ENCODE measurements at places on chromosomes 1 and 21.
A peak's percentile ranks its signal among the peaks of the same experiment; 100 is the strongest.

- DNase-seq: no peak
Measured at GRCh38 chr1:245609354-245610150, 454.8 kb downstream of the KIF26B start.

DNA sequence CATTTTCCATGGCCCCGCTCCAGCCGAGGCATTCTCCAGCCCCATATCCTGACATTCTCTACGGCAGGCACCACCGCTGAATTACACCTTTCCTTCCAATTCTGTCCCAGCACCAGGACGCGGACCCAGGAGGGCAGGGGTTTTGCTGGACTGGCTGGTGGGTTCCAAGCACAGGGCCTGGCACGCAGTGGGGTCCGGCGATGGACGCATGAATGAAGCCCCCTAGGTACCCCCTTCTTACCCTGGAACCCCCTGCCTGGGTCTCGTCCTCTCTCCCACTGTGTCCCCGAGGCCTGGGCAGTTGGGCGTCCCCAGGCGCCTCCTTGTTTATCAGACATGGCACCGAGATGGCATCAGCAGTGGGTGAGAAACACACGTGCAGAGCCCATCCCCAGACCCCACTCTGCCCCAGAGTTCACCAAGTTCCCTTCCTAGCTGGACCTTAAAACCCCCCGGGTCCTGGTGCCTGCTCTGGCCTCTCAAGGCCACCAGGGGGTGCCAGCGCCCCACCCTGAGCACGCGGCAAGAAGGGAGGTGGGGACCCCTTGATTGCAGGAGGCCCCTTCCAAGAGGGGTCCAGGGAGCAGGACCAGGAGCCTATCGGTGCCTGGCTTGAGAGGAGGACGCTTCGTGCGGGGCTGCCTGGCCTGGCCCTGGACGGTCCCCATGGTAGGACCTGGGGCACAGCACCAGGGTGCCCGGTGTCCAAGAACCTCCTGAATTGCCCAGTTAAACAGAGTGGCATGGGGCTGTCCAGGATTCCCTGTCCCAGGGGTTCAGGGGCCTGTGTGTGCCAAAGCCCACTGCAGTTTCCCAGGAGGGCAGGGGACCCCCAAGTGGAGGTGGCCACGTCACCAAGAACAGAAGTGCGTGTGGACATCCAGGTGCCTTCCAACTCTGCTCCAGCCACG, 46.1 kb downstream of the MEGF6 start:
- peak; percentile 32 for DNase-seq

- DNase-seq: peak; percentile 65
Measured at GRCh38 chr1:207321790-207322645, 540 bp downstream of the CD55 start.

DNA sequence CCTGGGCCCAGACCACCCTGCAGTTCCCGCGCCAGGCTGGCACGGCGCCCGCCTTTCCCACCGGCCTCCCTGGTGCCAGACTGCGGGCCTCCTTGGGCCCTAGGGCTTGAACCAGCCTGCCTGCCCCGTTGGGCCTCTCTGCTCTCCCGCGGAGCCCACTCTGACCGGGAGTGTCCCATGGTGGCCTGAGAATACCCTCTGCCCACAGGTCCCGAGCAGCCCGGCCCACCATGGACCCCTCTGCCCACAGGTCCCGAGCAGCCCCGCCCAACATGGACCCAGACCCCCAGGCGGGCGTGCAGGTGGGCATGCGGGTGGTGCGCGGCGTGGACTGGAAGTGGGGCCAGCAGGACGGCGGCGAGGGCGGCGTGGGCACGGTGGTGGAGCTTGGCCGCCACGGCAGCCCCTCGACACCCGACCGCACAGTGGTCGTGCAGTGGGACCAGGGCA, 7.9 kb downstream of the MIB2 start:
- no peak for DNase-seq

DNA sequence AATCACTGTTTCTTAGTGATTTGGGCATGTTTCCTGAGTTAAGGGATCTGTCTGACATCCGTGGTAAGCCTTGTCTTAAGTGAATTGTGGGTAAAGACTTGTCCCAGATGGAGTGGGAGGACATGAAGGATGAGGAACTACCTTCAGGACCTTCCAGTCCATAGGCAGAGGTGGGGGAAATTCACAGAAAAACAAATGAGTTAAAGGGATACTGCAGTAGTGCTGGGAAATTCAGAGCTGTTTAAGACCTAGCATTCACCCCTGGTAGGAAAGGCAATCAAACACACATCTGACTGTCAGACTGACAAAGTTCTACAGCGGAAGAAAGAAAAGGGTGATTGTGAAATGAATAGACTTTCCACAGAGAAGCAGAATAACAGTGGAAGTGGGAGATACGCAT, 3.0 kb downstream of the GNAT2 start:
- no peak for DNase-seq

DNA sequence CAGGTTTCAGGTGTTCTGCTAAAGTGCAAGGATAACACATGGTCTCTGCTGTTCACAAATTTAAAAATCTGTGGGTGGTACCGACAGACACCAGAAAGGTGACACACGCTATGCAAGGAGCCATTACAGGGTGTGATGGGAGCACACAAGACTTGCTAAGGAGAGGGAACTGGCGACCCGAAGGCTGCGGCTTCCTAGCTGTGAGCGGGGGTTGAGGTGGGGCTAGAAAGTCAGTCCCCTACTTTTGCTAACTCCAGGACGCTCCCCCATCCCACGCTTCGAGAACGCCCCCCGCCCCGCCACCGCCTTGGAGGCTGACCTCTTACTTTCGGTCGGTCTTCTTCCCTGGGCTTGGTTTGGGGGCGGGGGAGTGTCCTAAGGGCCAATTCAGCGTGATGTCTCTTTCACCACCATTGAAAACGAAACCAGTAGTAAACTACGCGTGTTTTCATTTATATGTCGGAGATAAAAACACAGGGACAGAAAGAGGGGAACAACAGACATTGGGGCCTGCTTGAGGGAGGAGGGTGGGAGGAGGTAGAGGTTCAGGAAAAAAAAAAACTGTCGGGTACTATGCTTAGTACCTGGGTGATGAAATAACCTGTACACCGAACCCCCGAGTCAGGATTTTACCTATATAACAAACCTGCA, 1.1 kb downstream of the CKS1B start:
- DNase-seq: peak; percentile 54

DNA sequence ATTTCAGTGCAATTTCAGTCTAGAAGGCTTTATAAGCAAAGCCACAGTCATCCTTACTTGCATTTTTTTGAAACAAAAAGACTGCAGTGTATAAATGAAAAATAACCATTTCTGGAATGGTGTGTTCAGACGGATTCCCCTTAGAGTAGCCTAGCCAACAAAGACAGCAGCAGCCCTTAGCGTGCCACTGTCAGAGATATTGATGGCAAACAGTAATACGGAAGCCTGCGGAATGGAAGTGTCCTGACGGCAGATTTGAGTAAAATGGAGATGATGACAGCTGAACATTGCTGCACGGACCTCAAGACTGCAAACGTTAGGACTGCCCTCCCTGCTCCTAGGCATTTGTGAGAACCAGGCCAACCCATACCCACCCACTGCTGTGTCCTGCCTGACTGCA, 54.7 kb downstream of the PDE9A start:
- no peak for DNase-seq

DNA sequence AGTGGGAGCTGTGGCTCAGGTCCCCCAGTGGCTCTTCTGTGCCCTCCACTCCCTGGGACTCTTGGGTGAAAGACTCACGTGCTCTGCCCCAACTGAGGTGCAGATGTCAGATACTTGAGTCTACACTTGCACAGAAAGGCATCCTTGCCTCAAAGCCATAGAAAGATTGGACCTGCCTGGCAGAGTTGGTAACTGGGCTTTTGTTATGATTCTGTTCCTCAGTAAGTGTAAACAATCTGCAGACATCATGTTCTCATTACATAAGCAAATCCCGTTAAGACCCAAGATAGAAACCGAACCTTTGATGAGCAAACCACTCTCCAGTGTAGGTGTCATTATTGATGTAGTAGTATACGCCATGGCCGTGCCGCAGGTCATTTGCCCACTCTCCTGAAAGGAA, 10.0 kb downstream of the RSPH1 start:
- no peak for DNase-seq

- DNase-seq: no peak
Measured at GRCh38 chr1:169680377-169681019, 30.9 kb downstream of the SELL start.

- peak; percentile 53 for DNase-seq
Measured at GRCh38 chr1:109277434-109278204, 5.3 kb downstream of the PSRC1 start.

- DNase-seq: no peak
Measured at GRCh38 chr1:65632235-65632634, 160.5 kb upstream of the PDE4B start.

DNA sequence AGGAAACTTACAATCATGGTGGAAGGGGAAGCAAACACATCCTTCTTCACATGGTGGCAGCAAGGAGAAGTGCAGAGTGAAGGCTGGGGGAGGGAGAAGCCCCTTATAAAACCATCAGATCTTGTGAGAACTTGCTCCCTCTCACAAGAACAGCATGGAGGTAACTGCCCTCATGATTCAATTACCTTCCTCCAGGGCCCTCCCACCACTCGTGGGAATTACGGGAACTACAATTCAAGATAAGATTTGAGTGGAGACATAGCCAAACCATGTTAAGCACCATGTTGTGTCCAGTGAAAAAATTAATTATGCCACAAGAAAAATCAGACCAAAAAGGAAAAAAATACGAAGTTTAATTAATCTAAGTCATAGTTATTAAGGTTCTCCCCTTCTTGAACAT, 109.5 kb downstream of the CLDN17 start:
- no peak for DNase-seq

GRCh38 chr1:60703155-60703554, 379.2 kb upstream of the NFIA start:
- DNase-seq: no peak

- no peak for DNase-seq
Measured at GRCh38 chr1:224377676-224378006, 21.0 kb downstream of the CNIH4 start.

GRCh38 chr21:44994695-44995342, 55.0 kb downstream of the SLX9 start:
- DNase-seq: no peak

DNA sequence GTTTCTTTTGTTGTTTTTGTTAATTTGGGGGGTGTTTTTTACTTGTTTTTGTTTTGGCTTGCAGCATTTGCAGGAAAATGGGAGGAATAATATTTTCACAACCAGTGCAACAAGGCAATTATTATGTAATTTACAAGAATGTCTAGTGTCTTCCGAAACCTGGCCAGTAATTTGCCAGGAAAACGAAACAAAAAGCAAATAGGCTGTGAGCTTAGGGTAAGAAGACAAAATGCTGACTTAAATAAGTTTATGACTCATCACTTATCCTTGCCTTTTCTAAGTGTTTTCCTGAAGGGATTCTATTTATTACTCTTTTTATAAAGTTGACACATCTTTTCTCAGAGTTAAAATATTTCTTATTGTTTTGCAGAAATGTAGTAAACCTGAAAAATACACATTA, 49.8 kb downstream of the KCNT2 start:
- no peak for DNase-seq

- DNase-seq: no peak
Measured at GRCh38 chr1:22639286-22639685, 2.9 kb downstream of the C1QA start.

DNA sequence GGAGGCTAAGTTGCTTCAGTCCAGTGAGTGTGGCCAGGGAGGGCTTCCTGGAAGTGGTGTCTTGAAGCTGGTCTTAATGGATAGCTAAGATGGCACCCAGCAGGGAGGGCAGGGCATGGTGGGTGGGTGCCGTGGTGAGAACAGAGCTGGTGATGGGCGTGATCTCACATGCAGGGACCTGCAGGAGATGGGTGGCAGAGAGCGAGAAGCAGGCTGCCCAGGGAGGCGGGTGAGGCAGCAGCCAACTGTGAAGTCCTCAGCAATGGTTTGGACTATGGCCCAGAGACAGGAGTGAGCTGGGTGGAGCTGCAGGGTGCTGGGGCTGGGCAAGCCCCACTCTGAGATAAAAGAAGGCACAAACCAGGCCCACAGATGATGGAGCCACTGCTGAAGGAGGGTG, 50.7 kb downstream of the UMODL1 start:
- DNase-seq: no peak

- no peak for DNase-seq
Measured at GRCh38 chr1:24946861-24947658, 17.0 kb upstream of the RUNX3 start.

GRCh38 chr1:155893389-155894142, 17.6 kb downstream of the RIT1 start:
- peak; percentile 51 for DNase-seq

GRCh38 chr21:32494934-32495709, 82.6 kb downstream of the EVA1C start:
- no peak for DNase-seq

- DNase-seq: no peak
Measured at GRCh38 chr1:178492341-178492740, 4.4 kb downstream of the CLEC20A start.

- peak; percentile 39 for DNase-seq
Measured at GRCh38 chr1:161044535-161044907, 1.3 kb downstream of the USF1 start.

DNA sequence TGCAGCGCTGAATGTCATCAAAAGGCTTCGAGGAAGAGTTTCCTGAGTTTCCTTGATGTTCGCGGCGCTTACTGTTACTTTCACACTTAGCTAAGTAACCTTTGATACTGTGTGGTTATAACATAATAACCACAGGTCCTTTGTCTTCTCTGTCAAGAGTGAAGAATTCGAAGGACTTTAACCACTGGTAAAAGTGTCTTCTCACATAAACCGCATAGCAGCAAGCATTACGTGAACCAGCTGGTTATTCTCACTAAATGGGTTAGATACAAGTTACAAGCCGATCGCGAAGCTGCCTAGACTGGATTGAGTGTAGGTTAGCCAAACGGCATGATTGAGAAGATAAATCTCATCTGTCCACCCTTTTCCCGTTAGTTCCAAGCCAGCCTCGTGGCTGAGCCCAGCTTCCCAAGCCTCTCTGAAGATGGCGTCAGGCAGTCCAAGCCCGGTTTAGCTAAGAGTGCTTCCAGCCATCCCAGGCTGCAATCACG, 18.3 kb upstream of the IFNGR2 start:
- DNase-seq: peak; percentile 68

- DNase-seq: no peak
Measured at GRCh38 chr1:102891868-102892625, 216.3 kb downstream of the COL11A1 start.

DNA sequence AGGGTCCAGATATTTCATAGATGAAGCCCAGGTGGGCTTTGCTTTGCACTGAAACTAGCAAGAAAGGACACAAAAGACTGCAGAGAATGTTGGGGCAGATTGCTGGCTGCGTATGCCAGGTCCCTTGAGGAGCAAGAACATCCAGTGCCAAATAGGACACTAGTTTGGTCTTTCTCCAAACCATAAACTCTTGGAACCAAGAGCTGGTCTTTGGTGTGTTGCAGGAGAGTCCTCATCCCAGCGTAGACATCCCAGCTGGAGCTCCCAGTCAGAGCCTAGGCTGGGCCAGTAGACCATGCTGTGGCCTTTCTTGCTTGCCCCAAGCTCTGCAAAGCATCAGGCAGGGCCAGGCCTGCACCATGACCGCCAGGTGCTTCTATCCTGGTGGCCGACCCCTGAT, 87.5 kb downstream of the ATP5PO start:
- no peak for DNase-seq
